Stimulated activated CD8-positive, alpha-beta memory T cell treated with anti-CD3 and anti-CD28 coated beads, Interleukin-7, amount 100 ng/mL, for 1 hour (primary cell): ENCODE measurements at places on chromosomes 16 and 17.

- DNase-seq: no peak
Measured at GRCh38 chr16:17563323-17564091, 92.7 kb upstream of the XYLT1 start.

DNA sequence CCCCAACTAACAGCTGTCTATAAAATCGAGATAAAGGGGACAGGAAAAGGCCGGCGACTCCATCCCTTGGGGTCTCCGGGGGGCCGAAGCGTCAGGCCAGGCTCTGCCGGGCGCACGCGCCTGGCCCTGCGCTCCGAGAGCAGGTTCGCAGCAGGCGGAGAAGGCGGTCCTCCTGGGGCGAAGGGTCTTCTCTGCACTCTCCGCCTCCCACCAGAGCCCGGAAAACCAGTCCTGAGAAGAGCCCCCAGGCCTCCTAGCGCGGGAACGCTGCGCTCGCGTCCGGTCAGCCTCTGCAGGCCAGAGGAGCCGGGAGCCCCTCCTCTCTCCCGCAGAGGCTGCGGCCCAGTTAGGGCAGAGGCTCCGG is 5.1 kb downstream of the FOXF1 start:
- no peak for DNase-seq

GRCh38 chr17:79952265-79952877 is 83.3 kb downstream of the TBC1D16 start:
- DNase-seq: no peak

GRCh38 chr17:74770498-74771318 is 5.4 kb downstream of the NAT9 start:
- peak; percentile 61 for DNase-seq

DNA sequence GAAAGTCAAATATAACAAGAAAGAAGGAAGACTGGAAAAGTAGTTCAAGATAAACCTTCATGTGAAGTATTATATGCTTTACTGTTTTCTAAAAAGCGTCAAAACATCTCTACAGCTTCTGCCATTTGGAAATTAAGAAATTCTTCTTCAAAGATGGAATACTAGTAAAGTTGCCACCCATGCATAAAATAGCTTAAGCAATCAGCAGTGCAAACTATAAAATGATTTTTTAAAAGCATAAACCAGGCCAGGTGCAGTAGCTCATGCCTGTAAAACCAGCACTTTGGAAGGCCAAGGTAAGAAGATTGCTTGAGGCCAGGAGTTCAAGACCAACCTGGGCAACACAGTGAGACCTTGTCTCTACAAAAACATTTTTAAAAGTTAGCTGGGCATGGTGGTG is 68.2 kb downstream of the USP32 start:
- DNase-seq: no peak

- DNase-seq: no peak
Measured at GRCh38 chr16:73037845-73038570, 9.9 kb downstream of the ZFHX3 start.

- peak; percentile 64 for DNase-seq
Measured at GRCh38 chr17:80899402-80900268, 92.0 kb upstream of the CHMP6 start.

- DNase-seq: no peak
Measured at GRCh38 chr16:55728797-55729196, 73.0 kb downstream of the SLC6A2 start.

GRCh38 chr17:30212750-30213149 is 22.7 kb downstream of the SLC6A4 start:
- DNase-seq: no peak

- DNase-seq: no peak
Measured at GRCh38 chr17:63311416-63311937, 134.6 kb downstream of the CYB561 start.
